ENCODE measurements at places on chromosomes 16 and 17.

GRCh38 chr17:62652251-62653001 is 25.0 kb downstream of the MRC2 start:
- peak; percentile 87 for DNase-seq

DNA sequence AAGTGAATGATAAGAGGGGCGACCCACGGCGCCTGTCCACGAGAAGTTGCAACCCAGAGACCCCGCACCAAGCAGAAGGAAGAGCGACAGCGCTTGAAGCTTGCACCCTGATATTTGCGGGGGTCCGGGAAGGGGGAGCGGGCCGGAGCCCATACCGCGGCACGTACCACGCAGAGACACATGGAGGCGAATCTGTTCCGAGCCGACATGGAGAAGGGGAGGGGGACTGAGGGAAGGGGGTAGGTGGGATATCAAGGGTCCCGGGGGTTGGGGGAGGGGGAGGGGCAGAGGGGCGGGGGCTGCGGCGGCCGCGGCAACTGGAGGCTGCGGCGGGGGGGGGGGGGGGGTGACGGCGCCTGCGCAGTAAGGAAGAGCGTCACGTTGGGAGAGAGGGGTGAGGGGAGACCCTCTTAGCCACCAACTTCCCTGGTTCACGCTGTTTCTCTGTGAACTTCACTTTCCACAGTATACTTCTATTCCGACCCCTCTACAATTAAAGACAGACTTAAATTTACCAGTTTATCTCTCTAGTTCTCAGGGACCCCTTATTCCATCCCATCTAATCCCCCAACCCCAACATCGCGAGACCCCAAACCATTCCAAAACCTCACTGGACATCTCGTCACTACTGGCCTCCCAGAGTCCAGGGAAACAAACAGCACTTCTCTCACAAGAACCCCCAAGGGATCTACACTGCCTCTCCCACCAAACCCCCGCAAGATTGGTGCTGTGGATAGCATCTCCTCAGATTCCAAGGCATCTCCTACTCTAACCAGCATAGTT is 8.0 kb downstream of the DLG4 start:
- DNase-seq, result no peak

DNA sequence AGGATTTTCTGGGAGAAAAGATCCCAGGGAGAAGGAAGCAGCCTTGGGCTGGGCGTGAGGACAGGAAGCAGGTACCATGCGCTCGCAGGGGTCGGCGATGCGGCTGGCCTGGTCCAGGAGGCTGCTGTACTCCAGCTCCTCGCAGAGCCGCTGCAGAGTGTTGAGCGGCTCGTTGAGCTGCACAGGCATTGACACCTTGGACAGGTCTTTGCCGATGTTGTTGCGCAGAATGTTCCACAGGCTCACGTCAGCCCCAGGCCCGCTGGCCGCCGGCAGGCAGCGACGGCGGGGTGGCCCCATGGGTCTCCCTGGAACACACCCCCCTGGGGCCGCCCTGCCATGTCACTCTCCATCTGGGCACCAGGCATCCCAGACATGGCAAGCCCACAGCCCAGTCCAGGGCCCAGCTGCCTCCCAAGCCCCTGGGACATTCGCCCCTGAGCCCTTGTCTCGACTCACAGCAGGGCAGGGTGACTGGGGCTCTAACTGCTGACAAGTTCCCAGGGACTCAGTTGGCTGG is 8.0 kb downstream of the OSBPL7 start:
- DNase-seq, result no peak

DNA sequence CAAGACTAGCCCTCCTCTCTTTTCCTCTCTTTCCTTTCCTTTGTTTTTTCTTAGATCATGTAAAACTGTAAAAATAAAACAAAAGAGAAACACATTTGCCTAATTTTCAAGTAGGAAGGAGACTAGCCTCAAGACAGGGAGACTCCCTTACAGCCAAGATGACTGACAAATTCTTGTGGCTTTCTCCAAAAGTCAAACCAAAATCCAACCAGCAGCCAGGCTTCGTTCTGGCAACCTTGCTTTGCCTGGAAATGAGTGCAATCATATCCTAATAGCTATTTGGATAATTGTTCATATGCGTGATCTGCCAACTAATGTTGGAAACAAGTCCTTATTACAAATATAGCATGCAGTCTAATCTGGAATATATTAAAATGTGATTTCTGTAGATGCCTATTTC is 868.9 kb upstream of the SOX9 start:
- DNase-seq, result no peak

DNA sequence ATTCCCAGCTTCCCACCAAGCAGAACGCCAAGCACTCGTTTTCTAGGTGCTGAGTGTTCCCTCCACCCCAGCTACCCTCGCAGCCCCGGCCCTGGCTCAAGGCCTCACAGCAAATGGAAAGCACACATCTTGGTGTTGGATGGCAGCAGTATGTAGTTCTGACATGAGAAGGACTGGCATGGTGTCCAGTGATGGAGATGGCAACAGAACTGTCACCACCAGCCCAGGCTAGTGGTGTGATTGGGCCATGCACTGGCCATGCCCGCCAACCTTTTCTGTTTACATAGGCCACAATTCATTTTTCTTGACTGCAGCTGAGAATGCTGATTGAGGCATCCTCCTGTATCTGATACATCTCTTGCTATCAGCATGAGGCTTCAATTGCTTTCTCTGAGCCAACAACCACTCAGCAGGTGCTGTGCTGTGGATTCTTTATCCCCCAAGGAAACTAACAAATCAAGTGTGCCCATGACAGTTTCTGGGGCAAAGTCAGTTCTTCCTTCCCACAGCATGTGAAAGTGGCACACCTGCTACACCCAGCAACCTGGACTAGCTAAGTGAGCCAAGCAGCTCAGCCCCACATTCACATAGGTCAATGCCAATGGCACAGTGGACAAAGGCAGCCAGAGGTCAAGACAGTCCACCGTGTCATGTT is 3.8 kb downstream of the SLC12A4 start:
- no peak for DNase-seq

GRCh38 chr17:31412511-31412910 is 21.0 kb downstream of the RAB11FIP4 start:
- no peak for DNase-seq
